ENCODE measurements at places on chromosomes 11 and 22.

DNA sequence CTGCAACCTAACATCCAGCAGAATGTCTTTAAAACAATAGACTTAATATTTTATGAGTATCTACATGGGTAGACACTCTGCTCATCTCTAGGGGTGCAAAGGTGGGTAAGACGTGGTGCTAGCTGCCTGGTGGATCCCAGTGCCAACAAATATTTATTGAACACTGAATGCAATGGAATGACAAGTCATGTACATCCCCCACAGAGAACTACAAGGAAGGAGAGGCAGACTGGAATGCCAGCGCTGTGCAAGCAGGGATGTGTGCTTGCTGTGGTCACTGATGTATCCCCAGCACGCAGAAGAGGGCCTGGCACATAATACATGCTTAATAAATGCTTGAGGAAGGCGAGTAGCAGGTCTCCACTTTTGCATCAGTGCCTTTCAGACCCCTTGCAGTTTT, 61.9 kb downstream of the CD6 start:
- no peak for DNase-seq

DNA sequence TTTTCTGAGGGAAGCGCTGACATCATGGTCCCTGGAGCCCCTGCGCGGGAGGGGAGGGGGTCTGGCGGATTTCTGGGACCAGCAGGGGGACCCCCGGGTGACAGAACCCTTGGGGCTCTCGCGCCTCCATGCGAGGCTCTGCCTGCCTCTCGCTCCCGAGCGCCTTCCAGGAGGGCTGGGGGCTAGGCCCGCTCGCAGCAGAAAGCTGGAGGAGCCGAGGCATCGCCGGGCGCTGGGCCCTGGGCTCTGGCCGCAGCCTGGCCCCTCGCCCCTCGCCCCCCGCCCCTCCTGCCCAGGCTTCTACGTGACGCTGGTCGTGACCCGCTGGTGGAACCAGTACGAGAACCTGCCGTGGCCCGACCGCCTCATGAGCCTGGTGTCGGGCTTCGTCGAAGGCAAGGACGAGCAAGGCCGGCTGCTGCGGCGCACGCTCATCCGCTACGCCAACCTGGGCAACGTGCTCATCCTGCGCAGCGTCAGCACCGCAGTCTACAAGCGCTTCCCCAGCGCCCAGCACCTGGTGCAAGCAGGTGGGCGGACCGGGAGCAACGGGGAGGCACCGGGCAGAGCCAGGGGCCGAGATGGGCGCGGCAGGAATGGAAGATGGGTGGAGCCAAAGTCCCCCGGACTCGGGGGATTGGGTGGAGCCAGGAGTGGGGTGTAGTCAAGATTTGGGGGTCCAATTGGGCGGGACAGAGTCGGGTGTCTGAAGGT, 5.4 kb downstream of the BEST1 start:
- DNase-seq: no peak

- no peak for DNase-seq
Measured at GRCh38 chr11:103465555-103466140, 356.4 kb downstream of the DYNC2H1 start.

DNA sequence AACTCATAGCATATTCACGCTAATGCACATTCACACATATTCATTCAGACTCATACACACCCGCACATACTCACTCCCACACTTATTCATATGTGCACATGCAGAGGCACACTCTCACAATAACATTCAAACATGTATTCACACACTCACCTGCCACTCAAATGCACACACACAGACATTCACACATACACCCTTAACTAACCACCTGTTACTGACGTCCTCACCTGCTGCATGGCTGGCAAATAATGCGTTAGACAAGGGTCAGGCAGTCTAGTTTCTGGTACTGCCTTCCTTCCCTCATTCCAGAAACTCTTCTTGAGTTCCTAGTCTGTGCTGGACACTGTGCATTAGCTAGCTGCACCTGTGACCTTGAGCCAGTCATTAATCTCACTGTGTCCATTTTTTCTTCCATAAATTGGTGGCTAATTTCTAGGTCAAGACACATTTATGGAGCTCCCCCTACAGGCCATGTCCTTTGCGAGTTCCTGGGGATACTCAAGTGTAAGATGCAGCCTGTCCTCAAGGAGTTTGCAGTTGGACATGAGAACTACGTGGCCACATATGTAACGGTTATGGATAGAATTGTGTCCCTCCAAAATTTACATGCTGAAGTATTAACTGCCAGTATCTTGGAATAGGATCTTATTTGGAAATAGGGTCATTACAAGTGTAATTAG, 34.5 kb upstream of the SEZ6L start:
- DNase-seq: no peak

GRCh38 chr11:11963842-11964773, 44.3 kb downstream of the DKK3 start:
- no peak for DNase-seq

DNA sequence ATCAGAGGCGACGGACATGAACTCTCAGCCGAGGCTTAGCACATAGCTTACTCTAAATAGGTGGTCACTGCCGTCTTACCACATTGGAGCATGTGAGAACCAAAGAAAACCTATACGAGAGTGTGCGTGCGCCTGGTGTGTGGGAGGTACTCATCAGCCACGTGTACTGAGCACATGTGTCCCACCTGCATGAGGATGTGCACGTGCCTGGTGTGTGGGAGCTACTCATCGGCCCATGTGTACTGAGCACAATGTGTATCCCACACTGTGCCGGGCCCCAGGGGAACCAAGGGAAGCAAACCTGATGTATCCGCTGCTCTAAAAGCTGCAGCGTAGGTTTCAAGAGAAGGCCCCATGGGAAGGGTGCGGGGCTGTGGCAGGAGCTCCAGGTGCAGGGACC, 56.4 kb downstream of the ANO1 start:
- DNase-seq: no peak

DNA sequence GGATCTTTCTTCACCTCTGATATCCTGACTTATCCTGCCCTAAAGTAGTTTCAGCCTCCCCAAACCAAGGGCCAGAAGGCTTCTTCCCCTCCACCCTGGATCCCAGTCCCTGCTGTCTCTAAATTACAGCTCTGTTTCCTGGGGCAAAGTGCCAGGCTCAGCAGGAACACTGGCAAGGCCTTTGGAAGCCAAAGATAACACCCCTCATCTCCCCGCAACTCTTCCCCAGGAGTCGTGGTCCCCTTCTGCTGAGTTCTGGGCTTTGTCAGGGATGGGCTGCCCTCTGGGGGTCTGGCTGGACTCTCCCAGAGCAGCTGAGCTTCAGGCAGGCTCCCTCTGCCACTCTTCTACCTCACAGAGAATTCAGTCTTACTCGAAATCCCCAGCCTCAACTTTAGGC, 53.8 kb upstream of the AMPD3 start:
- DNase-seq: no peak

- no peak for DNase-seq
Measured at GRCh38 chr22:17429516-17429915, 60.3 kb downstream of the CECR2 start.

GRCh38 chr11:112176077-112176476, 765 bp downstream of the BCO2 start:
- no peak for DNase-seq

DNA sequence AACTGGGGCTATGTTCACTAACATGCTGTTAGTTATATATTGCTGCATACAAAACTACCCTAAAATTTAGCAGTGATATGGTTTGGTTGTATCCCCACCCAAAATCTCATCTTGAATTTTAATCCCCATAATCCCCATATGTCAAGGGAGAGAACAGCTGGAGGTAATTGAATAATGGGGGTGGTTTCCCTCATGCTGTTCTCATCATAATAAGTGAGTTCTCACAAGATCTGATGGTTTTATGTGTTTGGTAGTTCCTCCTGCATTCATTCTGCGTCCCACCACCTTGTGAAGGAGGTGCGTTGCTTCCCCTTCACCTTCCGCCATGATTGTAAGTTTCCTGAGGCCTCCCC, 10.0 kb upstream of the PATL1 start:
- no peak for DNase-seq

GRCh38 chr11:8709002-8709672, 26.5 kb downstream of the RPL27A start:
- no peak for DNase-seq

DNA sequence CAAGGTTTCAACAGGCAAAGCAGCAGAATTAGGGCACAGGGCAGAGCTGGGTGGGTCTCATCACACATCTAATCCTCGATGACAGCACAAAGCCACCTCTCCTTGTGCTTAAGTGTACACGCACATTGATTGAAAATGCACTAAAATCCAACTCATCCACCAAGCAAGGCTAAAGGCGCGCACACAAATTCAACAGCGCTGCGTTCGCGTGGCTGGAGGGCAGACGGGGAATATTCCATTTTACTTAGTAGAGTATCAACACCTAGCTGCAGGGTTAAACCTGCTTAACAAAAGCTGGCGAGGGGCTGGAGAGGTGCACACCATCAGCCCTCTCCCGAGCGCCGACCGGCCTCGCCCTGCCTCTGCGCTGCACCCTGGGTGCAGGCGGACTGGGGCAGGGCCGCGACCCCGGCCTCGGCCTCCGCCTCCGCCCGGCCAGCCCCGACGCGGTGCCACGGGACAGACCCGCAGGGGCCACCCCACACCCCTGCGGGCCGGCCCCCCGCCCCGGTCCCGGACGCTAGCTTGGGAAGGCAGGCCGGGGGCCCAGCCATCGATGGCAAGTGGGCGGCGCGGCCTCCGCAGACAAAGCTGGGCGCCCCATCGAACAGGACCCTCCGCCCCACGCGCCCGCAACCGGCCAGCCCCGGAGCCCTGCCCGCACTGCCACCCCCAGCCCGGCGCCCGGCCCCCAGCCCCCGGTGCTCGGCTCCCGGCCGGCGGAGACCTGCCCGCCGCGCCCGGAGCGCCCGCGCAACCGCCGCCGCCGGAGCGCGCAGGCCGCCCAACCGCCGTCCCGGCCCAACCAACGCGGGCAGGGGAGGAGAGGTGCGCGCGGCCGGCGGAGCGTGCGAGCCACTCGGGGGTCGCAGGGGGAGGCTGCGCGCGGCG, 929 bp downstream of the PRDM10 start:
- peak; percentile 40 for DNase-seq

DNA sequence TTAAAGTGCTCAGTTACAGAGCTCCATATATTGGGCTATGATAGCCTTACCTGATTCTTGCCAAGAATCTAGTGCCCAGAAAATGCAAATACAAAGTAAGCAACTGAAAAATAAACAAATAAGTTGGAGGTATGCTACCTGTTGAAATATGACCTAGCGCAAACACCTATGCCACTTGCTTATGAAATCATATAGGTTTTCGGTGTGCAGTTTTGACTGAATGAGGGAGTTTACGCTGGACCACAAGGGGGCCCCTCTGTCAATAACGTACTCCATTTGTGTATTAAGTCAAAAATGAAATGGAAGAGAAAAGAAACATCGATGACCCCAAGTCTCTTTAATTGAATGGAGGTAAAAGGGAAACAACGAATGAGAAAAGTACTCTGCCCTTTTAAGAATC, 84.9 kb upstream of the TRIM77 start:
- no peak for DNase-seq

DNA sequence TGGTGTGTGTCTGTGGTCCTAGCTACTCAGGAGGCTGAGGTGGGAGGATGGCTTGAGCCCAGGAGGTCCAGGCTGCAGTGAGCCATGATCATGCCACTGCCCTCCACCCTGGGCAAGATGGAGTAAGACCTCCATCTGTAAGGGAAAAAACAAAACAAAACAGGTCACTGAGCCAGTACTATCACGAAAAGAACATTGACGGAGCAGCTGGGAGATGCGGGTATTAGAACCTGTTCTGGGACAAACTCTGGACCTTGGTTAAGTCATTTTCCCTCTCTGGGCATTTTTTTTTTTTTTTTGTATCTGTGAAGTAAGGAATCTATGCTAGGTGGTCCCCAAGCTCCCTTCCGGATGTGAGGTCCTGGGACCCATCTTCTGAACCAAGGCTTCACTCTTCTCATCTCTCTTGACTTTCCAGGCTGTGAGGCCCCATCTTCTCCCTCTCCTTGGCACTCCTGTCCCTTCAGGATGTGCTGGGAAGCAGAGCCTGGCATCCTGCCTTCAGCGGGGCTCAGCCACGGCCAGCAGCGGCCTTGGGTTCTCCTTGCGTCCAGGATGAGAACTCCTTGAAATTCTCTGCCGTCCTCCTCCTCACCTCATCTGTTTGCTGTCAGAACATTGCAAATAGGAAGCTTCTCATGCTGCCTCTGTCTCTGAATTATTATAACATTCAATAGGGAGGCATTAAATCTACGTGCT, 130.8 kb downstream of the GRIK4 start:
- no peak for DNase-seq

GRCh38 chr11:103534191-103534590, 425.0 kb downstream of the DYNC2H1 start:
- no peak for DNase-seq

DNA sequence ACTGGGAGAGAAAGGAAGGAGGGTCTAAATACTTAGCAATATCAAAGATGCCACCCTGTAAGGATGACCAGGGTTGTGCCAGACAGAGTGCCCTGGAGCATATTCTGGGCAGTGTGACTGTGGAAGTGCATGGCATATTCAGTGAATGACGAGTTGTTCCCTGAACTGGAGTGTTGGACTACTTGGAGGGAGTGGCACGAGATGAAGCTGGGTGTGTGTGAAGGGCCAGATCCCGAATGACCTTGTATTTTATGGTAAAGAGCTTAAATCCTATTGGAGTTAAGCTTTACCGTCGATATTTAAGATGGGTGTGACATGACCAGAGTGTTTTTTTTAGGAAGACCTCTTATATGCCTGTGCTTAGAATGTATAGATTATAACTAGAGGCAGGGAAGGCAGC, 48.8 kb downstream of the STIM1 start:
- DNase-seq: no peak

- DNase-seq: no peak
Measured at GRCh38 chr11:79054636-79055035, 386.2 kb downstream of the TENM4 start.

DNA sequence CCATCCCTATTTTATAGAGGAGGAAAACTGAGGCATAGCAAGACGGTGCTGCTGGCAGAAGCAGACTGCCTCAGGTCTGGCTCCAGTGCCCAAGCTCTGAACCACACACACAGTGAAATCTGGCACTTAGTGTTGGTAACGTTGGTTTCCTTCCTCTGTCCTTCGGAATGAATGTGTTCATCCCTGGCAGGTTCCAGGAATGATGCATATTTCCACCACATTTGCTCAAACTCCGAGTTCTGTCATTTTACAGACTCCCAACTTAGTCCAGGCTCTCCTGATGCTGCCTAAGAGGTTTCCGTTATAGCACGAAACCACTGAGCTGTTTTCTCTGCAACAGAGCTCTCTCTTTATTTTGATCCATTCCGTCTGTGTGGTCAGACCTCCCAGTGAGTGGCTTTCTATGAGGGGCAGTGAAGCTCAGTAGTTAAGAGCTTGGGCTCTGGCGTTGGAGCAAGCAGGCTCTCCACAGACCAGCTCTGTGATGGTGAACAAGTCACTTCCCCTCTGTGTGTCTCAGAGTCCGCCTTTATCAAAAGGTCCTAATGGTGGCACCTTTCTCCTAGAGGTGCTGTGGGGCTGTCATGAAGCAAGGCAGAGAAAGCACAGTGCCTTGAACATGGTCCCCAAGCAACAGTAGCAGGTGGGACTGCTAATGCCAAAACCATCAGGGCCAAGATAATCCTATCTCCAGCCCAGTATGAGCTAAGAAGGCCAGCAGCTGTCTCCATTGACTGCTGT, 200.3 kb downstream of the MYO18B start:
- no peak for DNase-seq

DNA sequence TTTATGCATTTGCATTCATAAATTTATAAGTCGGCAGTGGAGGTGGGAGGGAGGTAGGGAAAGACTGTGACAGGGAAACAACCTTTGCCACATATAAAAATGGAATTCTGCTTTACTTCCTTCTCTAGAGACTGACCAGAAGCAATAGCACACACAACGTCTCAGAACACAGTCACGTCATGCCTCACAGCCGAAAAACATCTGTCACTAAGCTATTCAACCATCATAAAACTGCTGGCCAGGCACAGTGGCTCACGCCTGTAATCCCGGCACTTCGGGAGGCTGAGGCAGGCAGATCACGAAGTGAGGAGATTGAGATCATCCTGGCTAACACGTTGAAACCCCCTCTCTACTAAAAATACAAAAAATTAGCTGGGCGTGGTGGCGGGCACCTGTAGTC, 101.0 kb upstream of the CHRM4 start:
- no peak for DNase-seq
